Mesendoderm (in vitro differentiated cells): ENCODE measurements at places on chromosomes 11 and 22.

DNA sequence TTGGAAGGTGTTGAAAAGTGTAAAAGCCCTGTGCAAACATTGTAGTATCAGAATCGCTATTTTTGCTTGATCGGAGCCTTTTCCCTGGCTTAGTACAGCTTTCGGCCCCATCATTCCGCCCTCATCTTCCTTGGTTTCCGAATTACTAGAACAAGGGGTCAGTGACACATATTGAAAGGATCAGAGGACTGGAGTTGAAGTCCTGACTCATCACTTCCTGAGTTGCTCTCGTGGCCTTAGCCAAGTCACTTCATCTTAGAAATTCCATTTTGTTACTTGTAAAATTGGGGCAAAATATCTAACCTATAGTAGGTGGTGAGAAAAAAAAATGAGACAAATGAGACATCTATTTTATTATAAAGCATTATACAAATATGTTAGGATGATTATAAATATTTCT is 375.0 kb downstream of the NTM start:
- no peak overlapping the region for H3K27ac ChIP-seq
- H3K4me3 ChIP-seq = no peak overlapping the region
- DNase-seq = no peak
- no peaks in the 10 kb centered on the region for H3K27me3 ChIP-seq
- H3K4me1 ChIP-seq = no peaks in the 10 kb centered on the region
- no peaks in the 10 kb centered on the region for H3K36me3 ChIP-seq

DNA sequence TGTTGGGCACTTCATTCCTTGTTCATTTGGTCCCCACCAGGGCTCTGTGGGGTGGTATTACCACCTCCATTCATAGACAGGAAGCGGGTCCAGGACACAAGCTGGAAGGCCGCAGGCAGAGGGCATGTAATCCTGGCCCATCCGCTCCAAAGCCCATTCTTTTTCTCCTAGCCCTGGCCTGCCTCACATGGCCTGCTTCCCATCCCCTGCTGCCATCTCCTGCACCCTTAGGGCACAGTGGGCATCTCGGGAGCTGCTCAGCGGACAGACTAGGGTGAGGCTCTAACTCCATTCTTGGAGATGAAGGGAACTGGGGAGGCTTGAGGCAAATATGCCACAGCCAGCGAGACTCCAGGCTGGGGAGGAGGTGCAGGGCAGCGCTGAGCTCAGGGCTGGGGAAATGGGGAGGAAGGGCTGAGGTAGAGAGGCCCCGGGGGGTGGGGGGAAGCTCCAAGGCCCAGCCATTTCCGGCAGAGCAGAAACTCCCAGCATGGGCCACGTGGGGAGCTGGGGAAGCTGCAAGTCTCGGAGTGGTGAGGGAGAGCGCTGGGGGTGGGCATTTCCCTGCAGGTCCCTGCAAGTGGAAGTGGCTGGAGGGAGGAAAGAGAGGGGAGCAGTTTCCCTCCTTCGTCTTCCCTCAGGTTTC is 14.3 kb upstream of the BCL9L start:
- DNase-seq = peak; percentile 85
- no peak overlapping the region for H3K27ac ChIP-seq
- H3K4me3 ChIP-seq = no peak overlapping the region
- H3K4me1 ChIP-seq = peaks cover 11% of the 10 kb centered on the region

DNA sequence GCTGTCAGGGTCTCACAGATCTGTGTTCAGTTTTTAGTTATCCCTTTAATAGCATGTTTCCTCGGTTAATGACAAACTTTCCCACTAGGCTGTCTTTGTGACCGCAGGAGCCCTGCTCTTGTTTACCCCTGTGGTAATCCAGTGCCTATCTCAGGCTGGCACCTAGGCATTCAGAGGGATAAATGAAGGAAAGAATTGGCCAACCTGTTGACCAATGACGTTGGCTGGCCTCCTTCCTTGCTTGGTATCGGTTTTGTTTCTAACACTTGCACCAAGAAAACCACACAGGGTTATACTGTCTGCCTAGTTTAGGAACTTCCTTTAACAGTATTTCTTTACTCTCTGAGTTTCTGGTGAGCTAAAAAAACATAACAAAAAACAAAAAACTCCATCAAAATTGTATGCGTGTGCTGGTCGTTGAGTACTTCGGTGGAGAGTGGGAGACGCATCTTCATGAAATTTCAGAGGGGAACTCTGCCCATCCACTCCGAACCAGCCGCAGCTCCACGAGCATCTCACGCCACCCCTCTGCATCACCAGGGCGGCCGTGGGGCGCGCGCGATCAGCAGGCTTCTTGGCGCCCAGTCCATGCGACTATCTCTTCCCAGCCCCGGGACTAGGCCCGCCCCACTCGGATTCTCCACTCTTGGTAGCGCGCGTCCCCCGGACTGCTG is 563 bp upstream of the ENDOD1 start:
- H3K27ac ChIP-seq = no peak overlapping the region
- H3K4me3 ChIP-seq = peak overlapping the region; percentile 33
- H3K27me3 ChIP-seq = peaks cover 3% of the 10 kb centered on the region
- DNase-seq = no peak
- no peaks in the 10 kb centered on the region for H3K36me3 ChIP-seq
- peaks cover 3% of the 10 kb centered on the region for H3K4me1 ChIP-seq

GRCh38 chr11:28913883-28914282 is 805.7 kb downstream of the METTL15 start:
- H3K27me3 ChIP-seq = no peaks in the 10 kb centered on the region
- no peak for DNase-seq
- no peak overlapping the region for H3K27ac ChIP-seq
- no peaks in the 10 kb centered on the region for H3K36me3 ChIP-seq
- no peak overlapping the region for H3K4me3 ChIP-seq

GRCh38 chr11:119460582-119460981 is 37.6 kb upstream of the THY1 start:
- no peaks in the 10 kb centered on the region for H3K4me1 ChIP-seq
- no peaks in the 10 kb centered on the region for H3K27me3 ChIP-seq
- no peak overlapping the region for H3K27ac ChIP-seq

- no peak overlapping the region for H3K27ac ChIP-seq
- no peak for DNase-seq
- H3K4me3 ChIP-seq = no peak overlapping the region
Measured at GRCh38 chr22:46145361-46145851, 4.9 kb upstream of the PPARA start.

DNA sequence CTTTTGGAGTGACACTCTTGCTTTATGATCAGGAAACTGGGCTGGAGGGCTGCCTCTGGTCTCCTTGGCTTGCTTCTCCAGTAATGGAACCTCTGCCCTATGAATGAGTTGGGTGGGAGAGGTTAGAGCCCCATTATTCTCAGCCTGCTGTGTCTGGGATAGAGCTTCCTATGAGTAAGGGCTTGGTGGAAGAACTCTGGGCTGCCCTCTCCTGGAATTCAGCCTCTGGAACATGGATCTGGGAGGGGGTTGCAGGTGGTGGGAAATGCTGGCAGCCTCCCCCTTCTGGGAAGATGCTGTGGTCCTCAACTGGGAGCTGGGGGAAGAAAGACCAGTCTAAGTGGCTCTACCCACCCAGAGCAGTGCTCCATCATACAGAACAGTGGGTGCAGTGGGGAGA is 81.8 kb upstream of the SYN3 start:
- H3K27me3 ChIP-seq = no peaks in the 10 kb centered on the region
- peak; percentile 19 for DNase-seq
- no peak overlapping the region for H3K4me3 ChIP-seq

DNA sequence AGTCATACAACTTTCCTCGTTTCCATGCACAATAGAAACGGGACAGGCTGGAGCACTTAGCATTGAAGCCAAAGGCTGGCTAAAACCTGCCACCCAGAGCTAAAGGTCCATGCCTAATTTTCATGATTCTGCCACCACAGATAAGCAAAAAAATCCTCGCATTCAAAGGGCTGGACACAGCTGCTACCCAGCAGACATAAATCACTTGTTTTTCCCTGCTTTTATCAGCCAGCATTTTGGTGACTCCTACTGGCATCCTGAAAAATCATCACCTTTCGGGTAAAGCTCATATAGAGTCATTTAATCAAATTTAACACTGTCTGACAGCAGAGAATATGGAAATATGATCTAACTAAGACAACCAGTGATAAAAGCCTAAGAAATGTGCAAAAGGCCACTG is 37.9 kb downstream of the ALG9 start:
- no peaks in the 10 kb centered on the region for H3K27me3 ChIP-seq
- DNase-seq = no peak
- H3K36me3 ChIP-seq = no peaks in the 10 kb centered on the region
- no peak overlapping the region for H3K27ac ChIP-seq

DNA sequence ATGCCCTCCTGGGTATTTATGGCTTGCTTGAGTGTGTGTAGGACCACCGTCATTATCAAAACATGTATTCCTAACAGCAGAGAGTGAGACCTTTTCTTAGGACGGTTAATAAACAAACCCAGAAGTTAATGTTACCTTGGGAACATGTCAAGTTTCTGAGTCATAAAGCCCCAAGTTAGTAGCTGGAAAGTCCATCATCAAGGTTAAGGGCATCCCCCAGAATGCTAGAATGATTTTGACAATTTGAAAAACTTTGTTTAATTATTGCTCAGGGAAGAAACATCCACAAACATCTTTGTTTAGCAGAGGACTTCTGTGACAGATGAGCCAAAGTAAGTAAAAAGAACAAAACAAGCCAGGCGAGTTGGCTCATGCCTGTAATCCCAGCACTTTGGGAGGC is 20.0 kb downstream of the CAVIN3 start:
- no peak overlapping the region for H3K27ac ChIP-seq
- H3K36me3 ChIP-seq = no peaks in the 10 kb centered on the region
- H3K27me3 ChIP-seq = no peaks in the 10 kb centered on the region
- H3K4me1 ChIP-seq = no peaks in the 10 kb centered on the region
- H3K4me3 ChIP-seq = no peak overlapping the region

- no peak for DNase-seq
- no peak overlapping the region for H3K27ac ChIP-seq
- no peaks in the 10 kb centered on the region for H3K36me3 ChIP-seq
- no peaks in the 10 kb centered on the region for H3K27me3 ChIP-seq
- no peak overlapping the region for H3K4me3 ChIP-seq
- H3K4me1 ChIP-seq = no peaks in the 10 kb centered on the region
Measured at GRCh38 chr22:28004021-28004420, 85.0 kb upstream of the PITPNB start.

- H3K27me3 ChIP-seq = no peaks in the 10 kb centered on the region
- no peak overlapping the region for H3K4me3 ChIP-seq
- H3K36me3 ChIP-seq = no peaks in the 10 kb centered on the region
Measured at GRCh38 chr11:7840578-7840977, 43.8 kb upstream of the OR5P2 start.
